ENCODE measurements at places on chromosomes 7 and 10.

GRCh38 chr10:227014-227413, 91.8 kb downstream of the ZMYND11 start:
- DNase-seq, result no peak

GRCh38 chr7:1029637-1030443, 14.5 kb upstream of the GPR146 start:
- DNase-seq, result no peak

GRCh38 chr10:85642421-85643170, 724.0 kb downstream of the GRID1 start:
- no peak for DNase-seq

DNA sequence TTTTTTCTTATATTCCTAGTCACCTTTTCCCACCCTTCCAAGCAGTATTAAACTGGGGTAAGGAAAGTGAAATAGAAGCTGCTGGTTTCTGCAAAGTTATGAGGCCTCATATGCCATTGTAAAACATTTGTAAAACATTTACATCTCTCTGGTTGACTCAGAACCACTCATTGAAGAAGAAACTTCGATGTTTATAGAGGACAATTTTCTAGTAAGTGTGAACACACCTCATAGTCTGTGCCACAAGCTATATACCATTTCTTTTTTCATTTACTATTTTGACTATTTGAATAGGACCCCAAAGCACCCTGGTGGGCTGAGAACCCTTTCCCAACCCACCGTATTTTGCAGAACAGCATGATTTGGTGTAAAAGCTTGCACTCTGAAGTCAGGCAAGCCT, 12.9 kb upstream of the ITGB1 start:
- DNase-seq, result no peak
